Glutamatergic neuron (in vitro differentiated cells): ENCODE measurements at places on chromosomes 2 and 18. TPM values are rescaled to one million over a fixed set of nuclear protein-coding genes. Genes with fewer than 3 reads are reported as not detected.

The INPP5D gene
- total RNA-seq: 2.2 TPM

The SFTPB gene
- not detected for total RNA-seq

The SERPINB2 gene
- total RNA-seq: not detected

GRCh38 chr18:34122724-34123334, 101.9 kb downstream of the NOL4 start:
- peaks cover 3% of the 10 kb centered on the region for H3K4me1 ChIP-seq
- DNase-seq: peak; percentile 19
- no peak overlapping the region for H3K27ac ChIP-seq
- H3K27me3 ChIP-seq: no peaks in the 10 kb centered on the region
- H3K36me3 ChIP-seq: no peaks in the 10 kb centered on the region

DNA sequence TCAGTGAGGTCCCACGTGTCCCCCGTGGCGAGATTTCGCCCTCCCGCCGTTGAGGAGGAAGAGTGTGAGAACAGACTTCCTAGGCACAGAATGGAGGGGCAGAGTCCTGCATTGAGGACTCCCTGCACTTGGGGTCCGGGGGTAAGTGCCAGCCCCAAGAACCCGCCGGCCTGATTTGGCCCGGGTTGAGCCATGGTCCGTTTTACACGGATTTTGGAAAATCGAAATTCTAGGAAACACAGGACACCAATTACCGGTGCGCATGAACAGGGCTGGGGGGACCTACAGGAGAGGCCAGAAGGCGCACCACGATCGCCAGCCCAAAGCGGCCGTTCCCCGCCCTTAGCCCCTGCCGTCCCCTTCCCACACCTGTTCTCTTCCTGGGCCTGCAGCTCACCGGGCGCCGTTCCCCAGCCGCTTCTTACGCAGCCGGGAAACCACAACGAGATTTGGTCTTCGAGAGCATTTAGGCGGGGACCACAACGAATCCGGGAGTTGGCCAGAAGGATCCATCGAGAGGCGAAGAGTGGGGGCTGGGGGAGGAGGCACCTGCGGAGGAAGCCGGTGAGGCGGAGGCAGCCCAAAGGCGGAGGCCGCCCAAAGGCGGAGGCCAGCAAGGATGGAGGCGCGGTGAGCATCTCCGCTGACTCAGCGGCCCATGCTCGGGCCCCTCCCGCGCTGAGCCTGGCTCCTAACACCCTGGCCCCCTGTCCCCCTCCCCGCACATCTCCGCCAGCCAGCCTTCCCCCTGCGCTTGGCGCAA, 464 bp upstream of the TLX2 start:
- H3K36me3 ChIP-seq: peaks cover 8% of the 10 kb centered on the region
- peak; percentile 34 for DNase-seq
- no peak overlapping the region for H3K27ac ChIP-seq
- H3K27me3 ChIP-seq: peaks cover 28% of the 10 kb centered on the region
- peaks cover 7% of the 10 kb centered on the region for H3K4me1 ChIP-seq

DNA sequence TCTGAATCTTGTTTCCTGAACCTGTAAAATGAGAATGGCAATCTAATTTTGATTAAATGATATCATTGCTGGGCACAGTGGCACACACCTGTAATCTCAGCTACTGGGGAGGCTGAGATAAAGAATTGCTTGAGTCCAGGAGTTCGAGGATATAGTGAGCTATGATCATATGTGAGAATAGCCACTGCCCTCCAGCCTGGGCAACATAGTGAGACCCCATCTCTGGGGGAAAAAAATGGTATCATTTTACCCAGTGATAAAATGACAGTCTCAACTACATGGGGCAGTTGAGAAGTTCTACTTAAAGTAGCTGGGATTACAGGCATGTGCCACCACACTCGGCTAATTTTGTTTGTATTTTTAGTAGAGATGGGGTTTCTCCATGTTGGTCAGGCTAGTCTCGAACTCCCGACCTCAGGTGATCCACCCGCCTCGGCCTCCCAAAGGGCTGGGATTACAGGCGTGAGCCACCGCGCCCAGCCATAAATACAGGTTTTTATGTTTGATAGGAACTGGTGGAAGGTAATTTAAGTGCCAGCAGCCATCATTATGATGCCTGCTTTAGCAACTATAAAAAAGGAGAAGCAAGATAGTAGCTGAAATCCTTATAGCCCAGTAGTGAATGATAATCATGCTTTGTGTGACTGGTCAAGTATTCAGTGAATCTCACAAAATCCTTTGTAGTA, 17.0 kb downstream of the BZW1 start:
- no peak overlapping the region for H3K4me3 ChIP-seq
- H3K36me3 ChIP-seq: no peaks in the 10 kb centered on the region
- no peak overlapping the region for H3K27ac ChIP-seq
- DNase-seq: no peak
- no peaks in the 10 kb centered on the region for H3K27me3 ChIP-seq

DNA sequence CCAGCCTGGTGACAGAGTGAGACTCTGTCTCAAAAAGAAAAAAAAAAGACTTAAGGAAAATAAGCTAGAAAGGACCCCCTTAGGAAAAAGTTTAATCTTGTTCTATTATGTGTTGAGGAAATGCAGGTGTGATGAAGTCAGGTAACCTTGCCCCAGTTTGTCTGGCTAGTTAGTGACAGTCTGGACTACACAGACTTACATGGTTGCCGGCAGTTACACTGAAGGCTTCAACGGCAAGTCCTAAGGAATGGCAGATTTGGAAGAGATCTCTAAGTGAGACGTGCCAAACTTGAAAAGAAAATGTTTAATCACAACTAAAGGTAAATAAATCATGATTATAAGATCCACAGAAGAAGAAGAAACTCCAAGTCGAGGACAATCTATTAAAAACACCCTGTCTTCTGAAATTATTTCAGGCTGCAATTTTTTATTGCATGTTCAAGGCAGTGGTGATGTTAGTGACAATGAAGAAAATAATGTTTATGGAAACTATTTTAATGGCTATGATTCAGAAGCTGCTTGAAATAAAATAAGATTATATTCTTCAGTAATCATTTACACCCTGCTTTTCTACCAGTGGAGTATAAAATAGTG, 84.2 kb downstream of the TTC27 start:
- DNase-seq: no peak
- peaks cover 1% of the 10 kb centered on the region for H3K4me1 ChIP-seq
- no peaks in the 10 kb centered on the region for H3K36me3 ChIP-seq
- H3K27ac ChIP-seq: no peak overlapping the region
- no peaks in the 10 kb centered on the region for H3K27me3 ChIP-seq

GRCh38 chr2:17104454-17104853, 413.8 kb downstream of the RAD51AP2 start:
- peaks cover 2% of the 10 kb centered on the region for H3K27me3 ChIP-seq
- H3K27ac ChIP-seq: no peak overlapping the region
- H3K4me3 ChIP-seq: no peak overlapping the region
- H3K4me1 ChIP-seq: no peaks in the 10 kb centered on the region

- peak overlapping the region; percentile 20 for H3K27ac ChIP-seq
- no peaks in the 10 kb centered on the region for H3K4me1 ChIP-seq
- no peaks in the 10 kb centered on the region for H3K27me3 ChIP-seq
- H3K36me3 ChIP-seq: peaks cover 6% of the 10 kb centered on the region
- peak overlapping the region; percentile 53 for H3K4me3 ChIP-seq
- DNase-seq: no peak
Measured at GRCh38 chr2:197675711-197676188, 363 bp upstream of the RFTN2 start.

DNA sequence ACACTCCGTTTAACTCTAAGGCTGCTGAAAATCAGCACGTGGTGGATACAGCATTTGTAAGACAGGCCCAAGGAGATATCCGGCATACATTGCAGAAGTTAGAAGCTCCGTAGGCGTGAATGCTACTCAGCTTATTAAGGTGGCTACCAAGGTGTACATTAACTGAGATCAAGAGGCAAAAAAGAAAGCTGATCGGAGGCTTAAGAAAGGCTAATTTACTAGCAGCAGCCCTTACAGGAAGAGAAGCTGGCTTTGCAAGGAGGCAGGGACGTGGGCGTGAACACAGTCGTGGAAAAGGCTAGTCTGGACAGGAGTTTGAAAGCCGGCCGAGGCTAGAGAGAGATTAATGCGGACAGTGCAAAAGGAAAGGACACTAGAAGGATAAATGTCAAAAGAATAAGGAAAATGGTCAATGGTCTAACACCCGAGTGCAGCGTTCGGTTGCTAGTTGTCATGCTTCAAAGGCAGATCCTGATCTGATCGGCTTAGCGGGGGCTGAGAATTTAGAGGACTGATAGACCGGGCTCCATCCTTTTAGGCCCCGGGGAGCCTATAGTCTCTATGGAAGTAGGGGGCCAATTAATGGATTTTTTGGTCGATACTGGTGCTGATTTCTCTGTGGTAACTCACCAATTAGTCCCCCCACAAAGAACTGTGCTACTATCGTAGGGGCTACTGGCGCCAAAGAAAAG, 45.6 kb upstream of the SELENOI start:
- no peaks in the 10 kb centered on the region for H3K36me3 ChIP-seq
- H3K4me3 ChIP-seq: no peak overlapping the region
- peaks cover 3% of the 10 kb centered on the region for H3K4me1 ChIP-seq
- DNase-seq: no peak
- H3K27ac ChIP-seq: no peak overlapping the region

DNA sequence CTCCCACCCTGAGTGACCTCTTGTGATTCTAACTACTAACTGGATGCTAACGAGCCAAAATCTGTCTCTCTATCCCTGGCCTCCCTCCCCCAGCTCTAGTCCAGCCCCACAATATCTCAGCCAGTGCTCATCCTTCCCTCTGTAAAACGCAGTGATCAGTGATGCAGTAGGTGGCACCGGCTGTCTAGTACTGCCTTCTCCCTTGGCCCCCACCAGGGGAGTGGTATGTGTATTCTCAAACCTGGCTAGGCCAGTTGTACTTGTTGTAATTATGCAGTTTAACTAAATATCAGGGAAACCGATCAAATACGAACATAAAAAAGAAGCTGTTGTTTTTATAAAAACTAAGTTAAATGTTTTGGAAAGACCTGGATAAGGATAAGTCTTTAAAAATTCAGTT, 113.2 kb upstream of the ALPP start:
- no peak overlapping the region for H3K27ac ChIP-seq
- DNase-seq: no peak
- H3K4me1 ChIP-seq: no peaks in the 10 kb centered on the region
- peaks cover 2% of the 10 kb centered on the region for H3K27me3 ChIP-seq
- H3K4me3 ChIP-seq: no peak overlapping the region

GRCh38 chr2:129117434-129117833, 798.8 kb upstream of the HS6ST1 start:
- no peak overlapping the region for H3K27ac ChIP-seq
- no peak for DNase-seq
